NCI-H2171 treated with DMSO at 0.1 percent for 48 hours (cell line): ENCODE measurements at places on chromosomes 16 and 17.
A peak's percentile ranks its signal among the peaks of the same experiment; 100 is the strongest.

DNA sequence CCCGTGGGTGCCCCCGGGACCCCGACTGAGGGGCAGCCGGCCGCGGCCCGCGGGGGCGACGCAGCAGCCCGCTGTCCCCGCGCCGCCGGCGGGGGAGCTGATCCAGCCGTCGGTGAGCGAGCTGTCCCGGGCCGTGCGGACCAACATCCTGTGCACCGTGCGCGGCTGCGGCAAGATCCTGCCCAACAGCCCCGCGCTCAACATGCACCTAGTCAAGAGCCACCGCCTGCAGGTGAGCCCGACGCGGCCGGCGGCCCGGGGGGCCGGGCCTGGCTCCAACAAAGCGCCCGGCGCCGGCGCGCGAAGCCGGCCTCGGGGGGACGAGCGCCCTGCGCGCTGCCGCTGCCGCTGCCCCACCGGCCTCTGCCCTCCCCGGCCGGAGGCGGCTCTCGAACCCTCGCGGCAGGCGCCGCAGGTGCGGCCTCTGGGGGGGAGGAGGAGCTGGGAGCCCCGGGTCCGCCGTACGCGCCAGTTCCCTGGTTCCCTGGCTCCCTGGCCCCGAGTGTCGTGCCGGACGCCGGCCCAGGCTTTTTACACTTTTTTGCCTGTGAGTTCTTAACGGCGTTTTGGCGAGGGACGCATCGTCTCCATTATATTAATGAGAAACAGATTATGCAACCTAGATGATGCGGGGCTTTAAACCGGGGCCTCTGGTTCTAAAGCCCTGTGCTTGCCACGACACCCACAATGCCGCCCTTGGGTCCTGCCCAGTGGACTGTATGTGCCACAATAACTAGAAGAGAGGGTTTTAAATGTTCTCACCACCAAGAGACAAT, 521 bp downstream of the ATMIN start:
- DNase-seq = peak; percentile 43

DNA sequence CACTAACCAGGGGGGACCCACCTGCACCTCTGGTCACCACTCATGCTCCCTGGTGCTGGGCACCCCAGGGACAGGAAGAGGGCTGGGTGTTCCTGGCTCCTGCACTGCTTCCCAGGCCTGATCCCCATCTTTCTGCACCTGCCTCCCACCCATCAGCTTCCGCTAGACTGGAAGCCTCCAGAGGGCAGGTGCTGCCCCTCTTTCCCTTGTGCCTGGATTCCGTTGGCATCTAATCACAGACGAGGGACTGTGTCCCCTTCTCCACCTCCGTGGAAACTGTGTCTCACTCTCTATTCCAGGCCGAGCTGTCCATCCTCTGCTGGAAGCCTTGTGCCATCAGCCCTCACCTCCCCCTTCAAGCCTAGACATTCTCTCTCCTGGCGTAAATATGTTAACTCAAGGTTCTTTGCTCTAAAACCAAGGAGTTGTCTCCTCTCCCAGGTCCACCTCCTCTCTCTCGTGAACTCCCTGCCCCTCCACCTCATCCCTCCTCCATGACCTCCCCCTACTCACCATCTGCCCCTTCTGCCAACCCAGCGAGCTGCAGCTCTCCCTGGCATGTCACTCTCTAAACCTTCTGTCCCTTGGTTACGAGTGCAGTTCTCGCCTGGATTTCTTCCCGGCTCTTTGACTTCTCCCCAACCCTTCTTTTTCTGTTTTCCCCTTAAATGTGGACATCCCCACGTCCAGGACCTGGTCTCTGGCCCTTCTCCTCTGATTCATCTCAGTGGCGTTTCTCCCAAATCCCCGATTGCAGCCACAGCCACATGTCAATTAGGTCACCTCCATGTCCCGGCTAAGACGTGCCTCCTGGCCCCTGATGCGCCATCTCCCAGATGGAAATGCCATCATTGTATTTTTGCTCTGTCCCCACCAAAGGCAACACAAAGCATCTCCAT, 107.7 kb downstream of the SEC14L1 start:
- DNase-seq = peak; percentile 19

- DNase-seq = no peak
These were observed 19.3 kb downstream of the DCAKD start for GRCh38 chr17:45032174-45032541.

DNA sequence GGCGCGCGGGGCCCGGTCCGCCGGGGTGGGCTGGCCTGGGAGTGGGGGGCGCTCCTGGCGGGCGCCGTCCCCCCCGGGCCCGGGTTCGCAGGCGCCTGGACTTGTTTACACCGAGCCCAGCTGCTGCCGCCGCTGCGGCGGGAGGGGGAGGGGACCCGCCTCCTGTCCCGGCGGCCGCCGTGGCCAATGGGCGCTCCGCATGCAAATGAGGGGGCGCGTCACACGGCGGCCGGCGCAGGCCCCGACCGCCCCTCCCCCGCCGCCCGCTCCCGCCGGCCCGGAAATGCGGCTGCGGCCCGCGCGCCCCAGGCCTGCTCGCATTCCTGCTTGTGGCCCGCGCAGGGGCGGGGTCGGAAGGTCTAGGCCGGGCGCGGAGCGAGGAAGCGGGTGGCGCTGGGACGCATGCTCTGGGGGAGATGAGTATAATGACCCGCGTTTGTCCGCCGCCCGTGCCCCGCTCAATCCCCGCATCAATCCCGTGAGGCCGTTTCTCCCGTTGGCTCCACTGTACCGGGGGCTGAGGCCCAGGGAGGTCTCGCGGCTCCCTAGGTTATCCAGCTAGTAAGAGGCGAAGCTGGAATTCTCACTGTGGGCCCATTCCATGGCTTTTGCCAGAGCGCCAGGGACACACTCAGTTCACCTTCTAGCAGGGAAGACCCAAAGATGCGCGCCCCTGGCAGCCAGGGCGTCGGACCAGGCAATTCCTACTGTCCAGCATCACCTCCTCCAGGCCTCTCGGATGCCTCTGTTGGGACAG, at the start of gene YPEL3:
Gene YPEL3 (minus strand): TSS at position 109 of the 757 bp plus-strand sequence. CDS start 731 bp downstream, outside the sequence.
- DNase-seq = peak; percentile 81

GRCh38 chr17:48244121-48244711, 136.7 kb downstream of the SNX11 start:
- DNase-seq = no peak

DNA sequence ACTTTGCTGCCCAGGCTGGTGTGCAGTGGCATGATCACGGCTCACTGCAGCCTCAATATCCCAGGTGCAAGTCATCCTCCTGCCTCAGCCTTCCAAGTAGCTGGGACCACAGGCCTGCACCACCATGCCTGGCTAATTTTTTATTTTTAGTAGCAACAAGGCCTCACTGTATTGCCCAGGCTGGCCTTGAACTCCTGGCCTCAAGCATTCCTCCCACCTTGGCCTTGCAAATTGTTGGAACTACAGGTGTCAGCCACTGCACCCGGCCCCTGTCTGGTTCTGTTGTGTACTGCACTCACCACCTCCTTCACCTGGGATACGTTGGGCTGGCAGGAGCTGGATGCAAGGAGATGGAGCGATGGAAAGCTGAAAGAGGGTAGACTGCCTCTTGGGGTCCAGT, 8.5 kb downstream of the PLA2G15 start:
- DNase-seq = no peak

GRCh38 chr16:47568351-47568750, 107.2 kb downstream of the PHKB start:
- no peak for DNase-seq

- no peak for DNase-seq
These were observed 17.5 kb upstream of the DLX4 start for GRCh38 chr17:49951362-49952082.

- DNase-seq = no peak
These were observed 2.4 kb downstream of the CDT1 start for GRCh38 chr16:88805887-88806393.

- DNase-seq = no peak
These were observed 75.7 kb upstream of the DNAH17 start for GRCh38 chr17:78652913-78653312.

GRCh38 chr16:2238838-2239675, 2.8 kb downstream of the DNASE1L2 start:
- no peak for DNase-seq

GRCh38 chr17:42459801-42460281, 1.2 kb downstream of the ATP6V0A1 start:
- DNase-seq = peak; percentile 73

- DNase-seq = no peak
These were observed 5.6 kb downstream of the FAM171A2 start for GRCh38 chr17:44358066-44358465.

GRCh38 chr16:2836646-2837508, 6.8 kb downstream of the ZG16B start:
- DNase-seq = no peak

DNA sequence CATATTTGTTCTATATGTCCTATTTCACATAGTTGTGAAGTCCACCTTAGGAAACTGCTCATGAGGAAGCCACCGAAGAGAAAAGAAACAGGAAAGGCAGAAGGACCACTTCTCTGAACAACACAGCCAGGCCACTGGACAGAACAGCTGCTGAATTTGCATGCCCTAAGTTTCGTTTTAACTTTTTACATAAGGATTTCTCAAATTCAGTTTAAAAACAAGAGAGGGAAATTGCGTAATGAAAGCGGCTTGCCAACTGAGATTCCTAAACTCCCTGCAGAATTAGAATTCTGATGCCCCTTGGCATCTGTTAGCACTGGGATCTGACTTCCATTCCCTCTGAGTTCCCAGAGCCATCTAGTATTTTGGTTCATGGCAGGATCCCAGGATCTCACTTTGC, 5.0 kb upstream of the CCL8 start:
- DNase-seq = no peak

GRCh38 chr17:50953831-50954601, 87.9 kb upstream of the TOB1 start:
- peak; percentile 74 for DNase-seq

DNA sequence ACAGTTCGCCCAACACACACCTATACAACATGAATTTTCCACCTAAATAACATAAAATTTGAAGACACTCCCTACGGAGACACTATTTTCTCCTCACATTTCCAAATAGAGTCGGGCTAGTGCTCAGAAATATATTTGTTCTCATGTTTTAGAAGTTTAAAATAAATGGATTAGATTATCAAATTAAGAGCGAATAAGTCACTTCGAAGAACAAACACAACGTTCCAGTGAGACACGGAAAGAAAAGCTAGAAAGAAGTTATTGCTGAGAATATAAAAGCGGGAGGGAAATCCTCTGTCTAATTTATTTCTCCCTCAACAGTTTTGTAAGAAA, 2.0 kb upstream of the HS3ST3B1 start:
- no peak for DNase-seq

GRCh38 chr17:82745524-82745923, 6.3 kb upstream of the TBCD start:
- no peak for DNase-seq

GRCh38 chr16:82034981-82035612, at the start of gene HSD17B2:
Gene HSD17B2 (plus strand): TSS chr16:82035253. CDS start chr16:82035425, 172 bp downstream.
- DNase-seq = no peak

- no peak for DNase-seq
These were observed 174.1 kb downstream of the AXIN2 start for GRCh38 chr17:65387322-65387721.

DNA sequence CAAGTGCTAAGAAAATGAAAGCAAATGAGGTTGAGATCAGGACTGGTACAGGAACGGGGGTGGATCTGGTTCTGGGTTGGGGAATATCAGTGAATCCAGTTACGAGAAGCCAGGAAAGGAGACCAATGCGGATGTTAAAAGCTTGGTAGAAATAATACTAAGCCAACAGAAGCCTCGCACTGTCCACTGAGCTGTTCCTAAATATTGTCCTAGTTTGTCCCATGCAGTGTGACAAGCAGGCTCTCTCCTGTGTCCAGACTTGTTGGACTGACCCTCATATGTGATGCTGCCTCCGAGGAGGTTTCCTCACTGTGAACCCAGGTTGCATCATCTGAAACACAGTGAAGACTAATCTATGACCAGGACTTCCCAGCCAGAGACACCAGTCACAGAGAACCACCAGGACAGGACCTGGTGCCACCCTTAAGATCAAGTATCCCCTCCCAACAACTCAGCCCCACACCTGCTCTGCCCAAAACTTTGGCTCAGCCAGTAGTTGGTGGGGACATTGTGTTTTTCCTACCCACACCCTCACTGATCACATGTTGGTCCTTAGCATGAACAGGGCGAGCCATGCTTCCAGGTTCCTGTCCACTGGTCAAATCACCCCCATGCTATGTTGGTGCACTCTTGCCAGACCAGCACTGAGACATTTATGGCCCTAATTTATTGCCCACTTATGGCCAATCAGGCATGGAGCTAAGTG, 32.7 kb upstream of the SCNN1B start:
- no peak for DNase-seq

GRCh38 chr16:48870141-48870540, 260.2 kb upstream of the N4BP1 start:
- DNase-seq = peak; percentile 37

DNA sequence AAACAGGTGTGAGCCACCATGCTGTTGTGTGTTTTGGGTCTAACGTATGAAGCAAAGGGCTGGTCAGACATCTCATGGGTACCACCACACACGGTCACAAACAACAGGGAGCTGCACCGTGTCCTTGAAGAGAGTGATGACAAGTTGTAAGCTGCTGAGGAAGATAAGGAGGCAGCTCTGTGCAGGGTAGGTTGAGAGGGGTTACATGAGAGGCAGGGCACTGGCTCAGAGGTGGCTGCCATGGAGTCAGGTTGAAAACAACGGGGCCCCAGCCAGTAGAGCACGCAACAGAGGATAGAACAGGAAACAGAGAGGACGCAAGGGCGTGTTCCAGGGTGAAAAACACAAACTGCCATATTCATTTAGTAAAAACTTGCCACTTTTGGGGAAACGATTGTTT, 52.2 kb downstream of the TRARG1 start:
- no peak for DNase-seq

GRCh38 chr16:67884684-67885083, at the start of gene NRN1L:
Gene NRN1L (plus strand): TSS chr16:67884885. CDS start chr16:67884904, 19 bp downstream.
- DNase-seq = peak; percentile 90

DNA sequence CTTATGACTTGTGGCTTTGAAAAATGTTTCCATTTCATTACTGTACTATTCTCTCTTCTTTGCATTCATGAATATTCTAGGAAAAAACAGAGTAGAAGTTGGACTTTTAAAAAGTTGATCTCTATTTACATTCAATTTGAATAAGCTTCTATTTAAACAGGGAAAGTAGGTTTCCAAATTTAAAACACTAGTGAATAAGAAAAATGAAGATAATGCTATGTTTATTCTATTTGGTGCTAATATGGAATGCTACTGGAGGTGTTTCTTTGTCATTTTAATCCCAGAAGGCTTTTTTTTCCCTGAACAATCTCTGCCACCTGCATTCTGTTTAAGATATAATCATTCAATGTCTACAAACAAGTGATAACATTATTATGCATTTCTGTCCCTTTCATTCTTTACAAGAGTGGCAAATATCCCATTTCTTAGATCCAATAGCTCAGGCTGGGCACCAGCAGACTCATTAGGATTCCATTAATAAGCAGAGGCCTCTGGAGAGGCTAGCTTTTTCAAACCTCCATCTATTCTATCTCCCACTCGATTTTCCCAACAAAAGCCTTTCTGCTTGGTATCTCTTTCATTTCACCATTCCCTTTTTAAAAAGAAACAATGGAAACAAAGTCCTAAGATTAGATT, 1001.6 kb upstream of the CDH8 start:
- DNase-seq = no peak
